ENCODE measurements at places on chromosomes 12 and 14.

DNA sequence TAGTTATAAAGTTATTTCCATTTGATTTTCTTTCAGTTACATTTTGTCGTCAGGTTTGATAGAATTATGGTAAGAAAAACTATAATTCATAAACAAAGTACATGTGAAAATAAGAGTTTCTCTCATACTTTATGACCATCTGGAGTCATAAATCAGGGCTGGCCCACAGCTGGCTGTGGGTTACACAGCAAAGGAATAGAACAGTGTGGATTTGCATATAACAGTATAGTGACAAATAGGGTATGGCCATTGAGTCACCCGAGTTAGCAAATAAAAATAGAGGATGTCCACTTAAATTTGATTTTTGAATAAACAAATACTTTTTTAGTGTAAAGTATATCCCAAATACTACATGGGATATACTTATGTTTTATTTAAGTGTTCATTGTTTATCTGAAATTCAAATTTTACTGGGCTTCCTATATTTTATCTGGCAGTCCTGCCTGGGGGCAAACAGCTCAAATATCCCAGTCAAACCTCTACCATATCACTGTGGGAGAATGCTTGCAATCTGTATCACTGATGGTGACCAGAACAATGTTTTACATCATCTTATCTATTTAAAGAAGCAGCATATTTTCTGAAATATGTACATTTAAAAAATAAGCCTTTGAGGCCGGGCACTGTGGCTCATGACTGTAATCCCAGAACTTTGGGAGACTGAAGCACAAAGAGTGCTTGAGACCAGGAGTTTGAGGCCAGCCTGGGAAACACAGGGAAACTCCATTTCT is 65.5 kb downstream of the KSR2 start:
- DNase-seq: no peak

DNA sequence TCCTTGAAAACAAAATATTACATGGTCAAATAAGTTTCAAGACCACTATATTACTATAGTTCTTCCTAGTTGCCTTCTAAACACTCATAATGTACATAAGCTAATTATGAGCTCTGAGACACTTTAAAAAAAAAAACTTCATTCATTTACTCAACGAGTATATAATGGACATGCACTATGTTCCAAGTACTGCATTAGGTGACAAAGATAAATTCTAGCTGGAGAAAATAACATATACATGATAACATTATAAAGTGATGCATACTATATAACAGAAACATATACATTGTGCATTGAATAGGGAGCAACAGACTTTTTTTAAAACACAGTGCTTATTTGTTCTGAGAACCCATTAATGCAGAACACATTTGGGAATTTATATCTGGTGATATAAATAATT is 202.3 kb downstream of the NELL2 start:
- no peak for DNase-seq

GRCh38 chr12:108930155-108930554 is 50.3 kb downstream of the DAO start:
- DNase-seq: no peak

GRCh38 chr12:30823156-30823699 is 68.5 kb upstream of the CAPRIN2 start:
- no peak for DNase-seq

DNA sequence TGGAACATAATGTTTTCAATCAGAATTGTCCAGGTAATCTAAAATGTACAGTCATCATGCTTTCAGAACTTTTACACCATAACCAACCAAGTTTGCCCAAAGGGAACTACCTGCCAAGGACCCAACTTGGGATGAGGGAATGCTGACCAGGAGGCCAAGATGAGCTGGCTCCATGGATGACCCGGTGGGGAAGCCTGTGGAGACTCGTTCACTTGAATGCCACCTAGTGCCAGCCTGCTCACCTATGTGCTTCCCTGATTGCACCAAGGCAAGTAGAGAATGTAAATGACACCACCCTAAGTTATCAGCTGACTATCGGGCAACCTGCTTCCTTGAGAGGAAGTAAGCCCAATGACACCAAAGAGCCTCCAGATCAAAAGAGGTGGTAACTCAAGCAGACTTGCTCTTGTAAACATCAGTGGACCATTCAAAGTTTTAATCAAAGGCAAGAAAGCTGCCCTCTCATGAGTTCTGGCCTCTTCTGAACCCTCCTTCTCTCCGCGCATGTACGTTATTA is 137.3 kb downstream of the TTC7B start:
- no peak for DNase-seq

DNA sequence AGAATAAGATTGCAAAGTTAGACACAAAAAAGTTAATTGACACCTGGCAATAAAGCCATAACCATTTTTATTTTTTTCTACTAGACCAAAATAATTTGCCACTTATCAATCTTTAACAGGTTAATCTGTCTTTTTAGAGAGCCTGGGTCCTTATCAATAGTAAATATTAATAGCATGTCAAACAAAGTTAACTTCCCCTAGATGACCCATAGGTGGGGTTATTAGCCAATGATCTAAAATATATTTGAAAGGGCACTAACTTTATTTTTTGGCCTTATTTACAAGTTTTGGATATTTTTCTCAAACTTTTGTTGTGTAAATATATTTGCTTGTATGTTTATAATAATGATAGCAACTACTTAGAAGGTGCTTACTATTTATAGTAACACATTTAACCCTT is 3.9 kb downstream of the ANKRD33 start:
- DNase-seq: no peak

- DNase-seq: no peak
Measured at GRCh38 chr12:68883151-68883550, 49.8 kb downstream of the CPM start.

GRCh38 chr12:7450667-7451066 is 6.7 kb upstream of the CD163L1 start:
- DNase-seq: no peak

DNA sequence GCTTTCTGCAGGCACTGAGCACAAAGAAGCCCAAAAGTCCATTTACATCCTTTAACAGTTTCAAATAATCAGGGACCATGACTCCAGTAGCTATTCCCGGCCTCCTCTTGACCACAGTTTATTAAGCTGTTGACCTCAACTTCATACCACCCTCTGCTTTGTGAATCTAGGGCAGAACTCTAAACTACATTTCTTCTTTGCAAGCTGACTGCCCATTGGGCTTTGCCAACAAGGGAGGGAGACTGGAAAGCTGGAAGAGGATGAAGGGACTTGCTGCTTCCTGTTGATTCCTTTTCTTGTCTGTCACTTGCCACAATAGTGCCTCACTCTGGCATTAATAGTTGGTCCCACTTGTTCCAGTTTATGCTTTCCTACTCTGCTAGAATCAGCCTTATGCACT is 2.7 kb downstream of the CGRRF1 start:
- DNase-seq: no peak

GRCh38 chr12:92605621-92606170 is 97.1 kb upstream of the PLEKHG7 start:
- no peak for DNase-seq

GRCh38 chr14:62029569-62029924 is 267.3 kb downstream of the SNAPC1 start:
- no peak for DNase-seq

DNA sequence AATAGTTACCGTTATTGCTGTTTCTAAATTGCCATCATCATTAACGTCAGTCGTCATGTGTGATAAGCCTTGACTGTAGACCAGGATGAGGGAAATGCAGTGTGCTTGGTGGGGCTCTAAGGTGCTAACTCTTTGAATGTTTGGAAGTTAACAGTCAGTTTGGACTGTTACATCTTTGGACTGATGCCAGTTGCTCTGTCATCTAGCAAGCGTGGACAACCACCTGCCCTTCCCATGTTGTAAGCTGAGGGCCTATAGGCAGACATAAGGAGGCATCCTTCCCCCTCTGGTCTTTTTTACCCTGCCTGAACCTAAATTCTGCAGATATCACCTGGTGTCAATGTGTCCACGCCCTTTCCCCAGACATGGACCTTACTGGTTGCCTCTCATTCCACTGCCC is 94.4 kb downstream of the PPP2R5C start:
- DNase-seq: no peak

GRCh38 chr12:44053549-44054127 is 217.8 kb downstream of the TMEM117 start:
- no peak for DNase-seq

GRCh38 chr12:109944561-109945359 is 44.7 kb downstream of the TCHP start:
- no peak for DNase-seq

DNA sequence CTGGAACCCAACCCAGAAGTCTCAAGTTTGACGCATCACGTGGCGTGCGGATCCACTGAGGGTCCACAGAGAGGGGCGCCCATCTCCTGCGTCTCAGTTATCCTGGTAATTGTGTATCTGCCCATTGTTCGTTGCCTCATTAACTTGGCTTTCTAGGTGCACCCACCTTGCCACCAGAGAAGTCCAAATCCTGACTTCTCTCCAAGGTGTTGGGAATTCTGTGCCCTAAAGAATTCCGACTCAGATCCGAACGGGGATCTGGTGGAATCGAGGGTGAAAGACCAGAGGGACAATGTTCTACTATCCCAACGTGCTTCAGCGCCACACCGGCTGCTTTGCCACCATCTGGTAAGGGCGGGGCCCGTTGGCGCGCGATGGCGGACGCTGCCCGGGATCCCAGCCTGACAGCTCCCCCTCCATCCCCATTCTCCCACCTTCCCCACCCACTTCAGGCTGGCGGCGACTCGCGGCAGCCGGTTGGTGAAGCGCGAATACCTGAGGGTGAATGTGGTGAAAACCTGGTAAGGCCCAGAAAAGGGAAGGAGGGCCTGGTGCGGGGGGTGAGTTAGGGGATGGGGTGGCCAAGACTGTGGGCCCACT is 481 bp downstream of the REC8 start:
- no peak for DNase-seq

DNA sequence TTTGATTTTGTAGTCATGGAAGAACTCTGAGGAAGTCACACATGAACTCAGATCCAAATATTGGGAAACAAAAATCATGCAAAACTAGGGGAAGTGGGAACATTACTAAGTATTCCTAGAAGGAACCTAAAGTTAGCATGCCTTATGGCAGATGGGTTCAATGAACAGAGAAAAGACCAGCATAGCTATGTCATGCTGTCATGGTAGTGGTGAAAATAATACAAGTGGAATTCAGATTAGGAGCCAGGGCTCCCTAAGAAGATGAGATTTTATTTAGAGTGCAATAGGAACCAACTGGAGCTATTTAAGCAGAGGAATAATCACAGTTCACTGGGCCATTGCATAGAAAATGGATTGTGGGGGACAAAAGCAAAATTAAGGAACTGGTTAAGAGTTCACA is 134.0 kb downstream of the DIO2 start:
- no peak for DNase-seq

- no peak for DNase-seq
Measured at GRCh38 chr14:98227727-98228111, 1044.3 kb downstream of the BCL11B start.

DNA sequence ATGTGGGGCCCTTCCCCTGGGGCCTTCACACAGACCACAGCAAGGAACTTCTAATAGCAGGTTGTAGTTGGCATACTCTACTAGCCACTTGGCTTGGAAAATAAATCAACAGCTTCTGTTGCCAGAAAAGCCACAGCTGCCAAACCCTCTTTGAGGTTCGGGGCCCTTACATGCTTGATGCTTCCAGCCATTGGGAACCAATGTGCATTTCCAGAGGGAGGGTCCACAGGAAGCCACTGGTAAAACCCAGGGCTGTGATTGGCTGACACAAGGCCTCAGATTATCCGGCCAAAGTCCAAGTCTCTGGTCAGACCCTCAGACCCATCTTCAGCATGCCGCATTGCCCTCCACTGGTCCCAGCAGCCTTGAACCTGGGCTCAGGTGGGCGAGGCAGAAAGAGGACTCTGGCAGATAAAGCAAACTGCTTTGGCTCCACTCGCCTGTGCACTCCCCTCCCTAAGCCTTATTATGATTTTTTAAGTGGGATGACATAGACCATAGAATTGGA is 214.4 kb downstream of the BCL11B start:
- DNase-seq: no peak

DNA sequence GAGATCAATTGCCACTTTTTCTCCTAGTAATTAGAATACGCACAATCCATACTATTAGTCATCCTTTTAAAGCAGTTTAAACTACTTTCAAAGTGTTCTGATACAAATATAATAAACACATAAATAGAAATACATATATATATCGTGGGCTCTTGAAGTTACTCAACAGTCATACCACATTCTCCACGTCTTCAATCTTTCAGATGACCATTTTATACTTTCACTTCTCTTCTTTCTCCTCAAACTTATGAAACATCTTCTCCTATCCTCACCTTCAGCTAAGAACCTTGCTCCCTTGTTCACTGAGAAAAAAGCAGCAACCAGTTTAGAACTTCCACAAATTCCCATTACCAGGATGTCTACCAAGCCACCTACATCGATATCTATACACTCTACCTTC is 19.2 kb downstream of the CEP290 start:
- DNase-seq: no peak

GRCh38 chr12:125148316-125148715 is 83.1 kb downstream of the AACS start:
- DNase-seq: no peak

Data from activated naive CD4-positive, alpha-beta T cell (primary cell).